ENCODE measurements at places on chromosomes 1 and 21. TPM values are rescaled to one million over a fixed set of nuclear protein-coding genes. Genes with fewer than 3 reads are reported as not detected.

- no peak overlapping the region for H3K27ac ChIP-seq
- no peak overlapping the region for H3K4me3 ChIP-seq
- DNase-seq, result no peak
- peaks cover 6% of the 10 kb centered on the region for H3K4me1 ChIP-seq
- no peaks in the 10 kb centered on the region for H3K27me3 ChIP-seq
Observed at GRCh38 chr1:16266411-16267118, 29.6 kb upstream of the CPLANE2 start.

DNA sequence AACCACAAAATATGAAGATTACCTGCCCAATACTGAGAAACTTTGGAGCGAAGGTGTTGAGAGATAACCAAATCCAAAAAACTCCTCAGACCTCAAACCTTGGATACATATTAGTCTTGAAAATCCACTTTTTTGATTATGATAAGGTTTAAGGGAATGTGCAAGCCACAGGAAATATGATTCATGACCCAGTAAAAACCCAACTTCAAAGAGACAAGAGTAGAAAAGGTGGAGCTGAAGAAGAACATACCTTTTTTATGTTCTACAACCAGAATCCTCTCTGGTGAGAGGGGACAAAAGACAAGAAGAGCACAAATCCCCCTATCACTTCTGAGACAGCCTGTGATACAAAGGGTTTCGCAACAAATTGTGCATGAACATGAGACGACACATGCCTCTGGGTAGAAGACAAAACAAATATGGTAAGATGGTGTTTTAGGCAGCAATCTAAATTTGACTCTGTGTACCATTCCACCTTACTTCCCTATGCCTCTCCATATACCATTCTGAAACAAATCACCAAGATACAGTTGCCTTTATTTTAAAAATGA lies 37.3 kb downstream of the COL24A1 start:
- H3K27ac ChIP-seq, result no peak overlapping the region
- DNase-seq, result no peak
- H3K27me3 ChIP-seq, result no peaks in the 10 kb centered on the region
- peaks cover 6% of the 10 kb centered on the region for H3K4me1 ChIP-seq
- H3K4me3 ChIP-seq, result no peak overlapping the region

DNA sequence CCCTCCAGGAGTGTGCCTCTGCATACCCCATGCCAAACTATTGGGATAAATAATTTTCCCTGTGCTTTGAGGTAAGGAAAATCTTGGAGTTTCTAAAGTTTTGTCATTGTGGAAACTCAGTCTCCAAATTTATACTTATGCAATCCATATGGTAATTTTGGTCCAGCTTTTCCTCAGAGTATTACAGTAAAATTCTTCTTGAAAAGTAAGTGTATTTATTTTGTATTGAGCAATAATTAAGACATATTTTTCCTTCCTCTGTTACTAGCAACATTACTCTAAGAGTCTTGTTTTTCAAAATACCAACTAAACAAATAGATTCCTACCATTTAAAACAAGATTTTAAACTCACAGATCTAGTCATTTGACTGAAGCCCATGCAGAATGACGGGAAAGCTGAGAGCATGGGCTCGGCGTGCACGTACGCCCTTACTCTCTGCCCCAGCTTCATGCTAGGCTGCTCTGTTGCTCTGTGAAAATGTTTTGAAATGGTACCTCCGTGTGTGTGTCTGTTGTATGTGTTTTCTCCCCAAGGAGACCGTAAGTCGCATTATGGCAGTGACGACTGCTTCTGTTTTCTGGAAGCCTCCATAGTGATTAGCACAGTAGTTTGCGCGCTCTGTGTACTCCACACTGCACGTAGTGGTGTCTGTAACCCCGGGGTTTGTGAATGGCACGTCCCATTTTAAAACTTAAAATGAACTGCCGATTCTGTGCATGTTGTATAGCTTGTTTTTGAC lies 165.3 kb downstream of the SDCCAG8 start:
- H3K27me3 ChIP-seq, result no peaks in the 10 kb centered on the region
- DNase-seq, result no peak
- H3K4me3 ChIP-seq, result peak overlapping the region; percentile 58
- peaks cover 20% of the 10 kb centered on the region for H3K36me3 ChIP-seq
- H3K4me1 ChIP-seq, result peaks cover 46% of the 10 kb centered on the region

GRCh38 chr21:17455451-17455850 lies 57.4 kb upstream of the CXADR start:
- H3K4me1 ChIP-seq, result peaks cover 6% of the 10 kb centered on the region
- no peaks in the 10 kb centered on the region for H3K36me3 ChIP-seq
- peaks cover 8% of the 10 kb centered on the region for H3K27me3 ChIP-seq
- no peak for DNase-seq
- H3K4me3 ChIP-seq, result no peak overlapping the region

GRCh38 chr1:215710036-215710898 lies 143.2 kb downstream of the KCTD3 start:
- no peak overlapping the region for H3K4me3 ChIP-seq
- H3K27ac ChIP-seq, result no peak overlapping the region
- H3K4me1 ChIP-seq, result no peaks in the 10 kb centered on the region
- no peaks in the 10 kb centered on the region for H3K27me3 ChIP-seq
- DNase-seq, result no peak

GRCh38 chr1:18532390-18533170 lies 51.9 kb downstream of the KLHDC7A start:
- H3K4me1 ChIP-seq, result no peaks in the 10 kb centered on the region
- no peaks in the 10 kb centered on the region for H3K36me3 ChIP-seq
- no peak overlapping the region for H3K4me3 ChIP-seq
- peaks cover 10% of the 10 kb centered on the region for H3K27me3 ChIP-seq
- DNase-seq, result peak; percentile 18

DNA sequence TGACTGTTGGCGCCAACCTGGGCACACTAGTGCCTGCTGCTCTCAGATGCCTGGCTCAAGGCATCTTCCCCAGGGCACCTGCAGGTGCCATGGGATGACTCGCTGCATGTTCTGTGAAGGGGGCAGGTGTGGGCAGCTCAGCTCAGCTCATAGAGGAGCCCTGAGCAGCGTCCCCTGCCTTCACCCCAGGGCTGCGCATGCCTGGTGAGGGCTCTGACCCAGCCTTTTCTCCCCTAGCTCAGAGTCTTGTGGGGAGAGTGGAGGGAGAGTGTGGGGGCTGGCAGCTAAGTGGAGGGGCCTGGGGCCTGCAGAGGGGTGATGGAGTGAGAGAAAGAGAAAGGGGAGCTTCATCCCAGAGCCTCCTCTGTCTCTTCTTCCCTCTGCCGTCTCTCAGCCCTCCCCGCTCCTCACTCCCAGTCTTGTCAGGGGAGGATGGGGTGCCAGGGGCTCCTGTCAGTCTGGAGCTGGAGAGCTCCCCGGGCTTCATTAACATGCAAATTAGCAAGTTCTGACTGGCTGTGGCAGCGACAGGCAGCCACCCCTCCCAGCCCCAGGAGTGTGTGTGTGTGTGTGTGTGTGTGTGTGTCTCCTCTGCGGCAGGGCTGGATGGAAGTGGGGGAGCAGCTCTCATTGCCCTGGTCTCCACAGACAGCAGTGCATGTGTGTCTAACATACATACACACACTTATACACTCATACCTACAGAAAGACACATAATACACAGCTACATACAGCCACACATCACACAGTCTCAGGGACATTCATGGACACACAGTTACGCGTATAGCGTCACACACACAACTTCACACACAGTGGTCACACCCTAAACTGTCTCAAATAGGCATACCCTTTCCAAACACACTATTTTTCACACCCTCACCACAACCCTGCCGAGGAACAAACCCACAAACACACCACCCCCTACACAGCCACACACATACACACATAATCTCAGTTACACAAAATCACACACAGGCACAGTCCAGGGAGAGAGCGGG lies 34.0 kb downstream of the FOXO6 start:
- H3K27ac ChIP-seq, result no peak overlapping the region
- H3K36me3 ChIP-seq, result no peaks in the 10 kb centered on the region
- no peak overlapping the region for H3K4me3 ChIP-seq

GRCh38 chr21:37165586-37165985 lies 92.5 kb downstream of the TTC3 start:
- H3K4me1 ChIP-seq, result peaks cover 12% of the 10 kb centered on the region
- no peak for DNase-seq
- H3K27ac ChIP-seq, result no peak overlapping the region
- no peak overlapping the region for H3K4me3 ChIP-seq
- H3K27me3 ChIP-seq, result no peaks in the 10 kb centered on the region
- peaks cover 31% of the 10 kb centered on the region for H3K36me3 ChIP-seq

GRCh38 chr21:32322676-32323075 lies 24.0 kb downstream of the MRAP start:
- no peaks in the 10 kb centered on the region for H3K27me3 ChIP-seq
- no peak overlapping the region for H3K4me3 ChIP-seq
- no peak for DNase-seq
- H3K27ac ChIP-seq, result no peak overlapping the region
- no peaks in the 10 kb centered on the region for H3K4me1 ChIP-seq
- peaks cover 70% of the 10 kb centered on the region for H3K36me3 ChIP-seq

DNA sequence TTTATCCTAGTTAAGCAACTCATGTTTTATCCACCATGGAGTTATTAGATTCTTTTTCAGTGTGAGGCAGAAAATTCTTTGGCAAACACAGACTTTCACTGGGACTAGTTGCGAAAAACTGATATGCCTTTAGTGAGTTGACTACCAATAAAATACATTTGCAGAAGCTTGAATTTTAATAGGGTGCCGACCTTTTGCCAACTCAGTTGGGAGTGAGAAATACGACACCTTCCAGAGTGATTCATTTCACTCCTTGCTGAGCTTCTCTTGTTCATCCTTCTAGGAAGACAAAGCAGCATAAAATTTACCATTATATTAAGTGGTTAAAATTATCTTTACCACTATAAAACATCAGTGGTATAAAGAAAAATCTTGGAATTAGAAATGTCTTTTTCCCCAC lies 1.2 kb upstream of the KRTAP23-1 start:
- no peaks in the 10 kb centered on the region for H3K27me3 ChIP-seq
- no peaks in the 10 kb centered on the region for H3K36me3 ChIP-seq
- H3K4me3 ChIP-seq, result no peak overlapping the region
- no peak overlapping the region for H3K27ac ChIP-seq
- H3K4me1 ChIP-seq, result no peaks in the 10 kb centered on the region

The CXADR gene
- 0.15 TPM for total RNA-seq

The PAQR6 gene
- 6.1 TPM for total RNA-seq

DNA sequence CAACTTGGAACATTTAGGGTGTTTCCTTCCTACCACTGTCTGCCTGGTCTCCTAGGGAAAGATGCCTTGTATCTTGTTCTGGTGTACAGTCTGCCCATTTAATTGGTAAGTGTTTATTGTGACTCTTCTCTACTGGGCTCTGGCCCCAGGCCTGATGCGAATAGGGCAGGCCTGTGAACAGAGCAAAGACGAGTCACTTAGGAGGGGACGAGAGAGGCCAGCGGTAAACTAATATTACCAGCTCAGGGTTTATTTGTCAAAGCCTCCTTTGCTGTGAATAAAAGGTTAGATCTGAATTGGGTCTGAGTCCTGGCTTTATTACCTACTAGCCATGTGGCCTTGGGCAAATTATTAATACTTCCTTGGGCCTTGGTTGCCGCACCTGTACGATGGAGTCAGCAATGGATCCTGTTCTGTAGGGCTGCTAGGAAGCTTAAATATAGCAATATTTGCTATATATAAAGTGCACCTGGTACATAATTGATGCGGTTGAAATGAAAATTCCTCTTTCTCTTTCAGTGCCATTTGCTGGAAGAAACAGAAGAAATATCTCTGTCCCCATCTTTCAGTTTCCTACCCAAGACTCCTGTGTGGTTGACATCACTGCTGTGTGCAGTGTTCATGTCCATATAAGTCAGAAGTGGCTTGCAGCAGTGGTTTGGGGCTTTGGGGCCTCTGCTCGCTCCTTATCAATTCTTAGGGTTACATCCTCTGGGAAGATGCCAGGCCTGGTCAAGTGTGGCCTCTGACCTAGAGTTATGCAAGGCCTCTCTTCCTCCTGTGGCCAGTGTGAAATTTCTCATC lies 32.4 kb downstream of the MAPKAPK2 start:
- H3K27me3 ChIP-seq, result no peaks in the 10 kb centered on the region
- H3K36me3 ChIP-seq, result no peaks in the 10 kb centered on the region
- peak overlapping the region; percentile 13 for H3K4me3 ChIP-seq
- peak overlapping the region; percentile 82 for H3K27ac ChIP-seq
- peaks cover 85% of the 10 kb centered on the region for H3K4me1 ChIP-seq

- no peak overlapping the region for H3K27ac ChIP-seq
- H3K36me3 ChIP-seq, result no peaks in the 10 kb centered on the region
- H3K4me1 ChIP-seq, result peaks cover 40% of the 10 kb centered on the region
- H3K27me3 ChIP-seq, result no peaks in the 10 kb centered on the region
- H3K4me3 ChIP-seq, result no peak overlapping the region
Observed at GRCh38 chr1:235920596-235921375, 54.1 kb upstream of the LYST start.

DNA sequence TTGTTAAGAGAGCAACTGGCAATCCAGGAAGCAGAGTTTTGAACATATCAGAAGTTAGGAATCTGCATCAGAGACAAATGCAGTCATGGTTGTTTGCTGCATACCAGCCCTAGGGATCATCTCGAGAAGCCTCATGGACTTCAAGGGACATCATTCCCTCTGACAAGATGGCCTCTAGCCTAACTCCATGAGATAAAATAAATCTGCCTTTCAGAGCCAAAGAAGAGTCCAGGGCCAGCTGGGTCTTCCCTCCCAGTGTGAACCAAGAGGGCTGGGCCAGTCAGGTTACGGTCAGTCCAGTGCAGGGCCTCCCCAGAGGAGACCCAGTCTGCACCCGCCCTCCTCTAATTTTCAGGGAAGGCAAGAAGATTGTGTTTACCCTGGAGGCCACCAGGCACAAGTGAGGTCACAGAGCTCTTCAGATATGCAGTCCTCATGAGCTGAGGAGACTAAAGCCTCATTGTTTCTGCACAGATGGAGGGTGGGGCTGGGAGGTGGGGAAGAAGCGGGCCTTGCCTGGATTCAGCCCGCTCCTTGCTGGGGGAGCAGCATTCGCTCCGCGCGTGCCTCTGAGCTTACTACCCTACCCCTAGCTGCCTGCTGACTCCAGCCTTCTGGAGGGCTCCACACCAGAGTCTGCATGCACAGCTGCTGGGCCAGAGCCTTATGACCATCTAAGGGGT lies 52.8 kb downstream of the CAPN2 start:
- peaks cover 8% of the 10 kb centered on the region for H3K4me1 ChIP-seq
- H3K4me3 ChIP-seq, result no peak overlapping the region
- no peak overlapping the region for H3K27ac ChIP-seq
- peaks cover 65% of the 10 kb centered on the region for H3K36me3 ChIP-seq
- H3K27me3 ChIP-seq, result no peaks in the 10 kb centered on the region

DNA sequence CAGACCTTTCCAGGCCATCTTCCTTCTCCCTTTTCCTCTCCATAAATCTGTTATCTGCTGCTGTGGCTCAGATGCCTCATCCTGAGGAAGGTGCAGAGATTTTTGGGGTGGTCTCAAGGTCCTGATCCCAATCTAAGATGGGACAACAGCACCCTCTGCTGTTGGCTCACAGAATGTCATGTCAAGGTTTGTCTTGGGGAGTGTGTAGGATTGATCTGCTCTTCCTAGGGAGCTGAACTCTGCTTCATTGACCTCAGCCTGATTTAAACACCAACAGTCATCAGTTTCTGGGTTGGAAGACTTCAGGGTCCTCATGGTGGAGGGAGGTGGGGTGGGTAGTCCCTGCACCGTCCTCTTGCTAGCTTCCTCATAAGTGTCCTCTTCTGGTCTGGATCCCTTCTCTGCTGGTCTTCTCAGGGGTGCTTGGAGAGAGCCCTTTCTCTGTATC lies 62.8 kb upstream of the LAX1 start:
- no peak overlapping the region for H3K4me3 ChIP-seq
- peak overlapping the region; percentile 48 for H3K27ac ChIP-seq
- peaks cover 61% of the 10 kb centered on the region for H3K36me3 ChIP-seq
- no peaks in the 10 kb centered on the region for H3K27me3 ChIP-seq

- no peaks in the 10 kb centered on the region for H3K27me3 ChIP-seq
- H3K36me3 ChIP-seq, result no peaks in the 10 kb centered on the region
- H3K4me3 ChIP-seq, result no peak overlapping the region
- H3K27ac ChIP-seq, result no peak overlapping the region
Observed at GRCh38 chr1:11541956-11542355, 63.0 kb downstream of the DISP3 start.
